ENCODE measurements at places on chromosomes 7 and 10.

DNA sequence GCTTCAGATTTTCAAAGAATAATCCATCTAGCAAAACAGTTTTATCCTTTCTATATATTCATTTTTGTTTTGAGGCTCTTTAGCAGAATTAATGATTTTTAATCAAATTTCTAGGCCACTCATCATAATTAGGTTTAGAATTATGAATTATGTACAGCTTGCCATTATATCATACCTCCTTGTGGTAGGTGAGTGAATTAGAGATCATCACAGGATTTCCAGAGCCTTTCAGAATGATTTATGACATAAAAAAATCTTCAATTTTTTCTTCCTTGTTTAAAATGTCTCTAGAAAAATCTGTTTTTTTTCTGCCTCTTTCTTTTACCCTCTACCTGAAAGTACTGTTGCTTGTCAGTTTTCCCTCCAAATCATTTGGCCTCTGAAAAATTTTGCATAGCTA, 433.3 kb downstream of the LRMDA start:
- DNase-seq = no peak

- peak; percentile 55 for DNase-seq
Measured at GRCh38 chr10:110803830-110804338, 67.8 kb upstream of the PDCD4 start.

DNA sequence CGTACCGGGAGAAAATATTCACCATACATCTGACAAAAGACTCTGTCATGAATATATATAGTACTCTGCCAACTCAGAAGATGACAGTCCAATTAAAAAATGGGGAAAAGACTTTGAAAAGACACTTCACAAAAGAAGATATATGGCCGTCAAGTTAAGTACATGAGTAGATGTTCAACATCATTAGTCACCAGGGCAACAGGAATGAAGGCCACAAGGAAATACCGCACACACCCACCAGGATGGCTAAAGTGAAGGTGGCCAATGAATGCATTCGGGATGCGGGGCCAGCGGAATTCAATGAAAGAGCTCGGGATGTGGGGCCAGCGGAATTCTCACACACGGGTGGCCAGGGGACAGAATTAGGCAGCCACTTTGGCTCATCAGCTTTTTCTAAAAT, 42.2 kb downstream of the MAD1L1 start:
- no peak for DNase-seq

DNA sequence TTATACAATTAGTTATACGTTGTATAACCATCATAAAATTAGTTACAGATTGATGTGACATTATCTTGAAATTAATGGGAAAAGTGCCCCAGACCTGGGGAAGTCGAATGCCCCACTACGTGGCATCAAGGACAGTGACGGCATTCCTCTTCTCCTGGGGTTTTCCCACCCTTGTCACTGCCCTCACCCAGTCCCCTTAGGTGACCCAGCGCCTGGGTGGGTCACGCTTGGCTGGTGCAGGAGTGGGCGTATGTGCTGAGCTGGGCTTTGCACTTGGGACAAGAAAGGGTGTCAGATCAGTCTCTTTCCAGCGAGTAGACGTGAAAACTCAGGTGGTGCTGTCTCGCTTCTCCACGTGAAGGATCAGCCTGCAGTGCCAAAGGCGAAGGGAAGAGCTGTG, 7.6 kb downstream of the FOXK1 start:
- no peak for DNase-seq

- no peak for DNase-seq
Measured at GRCh38 chr7:90761584-90761983, 165.5 kb downstream of the CDK14 start.

GRCh38 chr10:86345859-86346798, 20.5 kb downstream of the GRID1 start:
- no peak for DNase-seq

GRCh38 chr7:12297283-12298108, 86.4 kb downstream of the TMEM106B start:
- no peak for DNase-seq

GRCh38 chr7:139072796-139073195, 36.7 kb downstream of the ZC3HAV1 start:
- no peak for DNase-seq

DNA sequence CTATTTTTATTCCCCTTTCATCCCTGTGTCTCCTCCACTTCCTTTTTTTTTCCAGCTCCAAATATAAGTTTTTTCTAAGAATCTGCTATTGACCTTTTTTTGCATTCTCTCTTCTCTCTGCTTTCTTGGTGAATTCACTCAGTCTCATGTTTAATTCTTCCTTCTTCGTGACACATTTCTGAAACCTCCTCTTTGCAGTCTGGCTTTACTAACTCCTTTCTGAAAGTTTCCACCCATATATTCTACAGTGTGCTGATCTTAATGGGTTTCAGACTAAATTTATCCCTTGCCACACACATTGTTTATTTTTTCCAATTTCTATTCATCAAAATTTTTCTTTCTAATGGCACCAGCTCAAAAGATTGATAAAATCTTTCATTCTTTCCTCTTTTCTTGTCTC, 47.8 kb upstream of the CALD1 start:
- DNase-seq = no peak

GRCh38 chr10:13716081-13717071, 129.6 kb downstream of the PRPF18 start:
- DNase-seq = no peak

GRCh38 chr10:30683496-30683895, 53.9 kb upstream of the LYZL2 start:
- DNase-seq = no peak

DNA sequence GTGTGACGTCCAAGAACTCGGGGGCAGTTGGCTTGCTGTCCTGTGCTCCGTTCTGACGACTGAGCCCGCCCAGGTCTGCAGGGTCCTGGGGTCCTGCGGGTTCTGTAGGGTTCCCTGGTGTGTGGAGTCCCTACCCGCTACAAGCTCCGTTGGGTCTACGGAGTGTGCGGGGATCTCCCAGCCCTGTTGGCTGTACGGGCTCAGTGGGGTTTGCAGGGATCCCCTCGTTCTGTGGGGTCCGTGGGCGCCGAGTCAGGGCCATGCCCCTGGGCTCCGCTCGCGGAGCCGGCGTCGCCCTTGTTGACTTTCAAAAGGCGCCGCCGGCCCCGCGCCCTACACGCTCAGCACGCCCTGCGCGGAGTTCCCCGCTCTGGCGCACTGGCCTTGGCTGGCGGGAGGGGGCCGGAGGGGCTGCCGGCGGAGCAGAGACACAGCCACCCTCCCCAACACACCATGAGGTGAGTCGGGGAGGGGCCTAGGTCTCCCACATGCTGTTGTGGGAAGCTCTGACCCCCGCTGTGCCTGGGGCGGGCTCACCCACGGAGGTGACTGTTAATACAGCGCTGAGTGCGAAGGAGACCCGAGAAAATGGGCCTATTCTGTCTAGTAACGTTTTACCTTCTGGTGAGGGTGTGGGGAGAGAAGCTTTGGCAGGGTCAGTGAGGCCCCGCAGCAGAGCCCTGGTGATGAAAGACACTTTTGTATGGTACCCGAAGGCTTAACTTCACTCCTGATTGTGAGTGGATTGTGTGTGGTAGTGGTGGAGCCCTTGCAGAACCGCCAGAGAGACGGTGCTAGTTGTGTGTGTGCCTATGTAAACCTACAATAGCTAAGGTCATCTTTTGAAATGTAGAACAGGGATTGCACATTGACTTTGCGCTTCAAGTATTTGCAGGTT, 8.1 kb downstream of the TASOR2 start:
- peak; percentile 56 for DNase-seq

GRCh38 chr10:102246261-102246660, 929 bp downstream of the GBF1 start:
- DNase-seq = no peak

All from thymus (tissue), 14 donors.